Stimulated activated CD4-positive, alpha-beta T cell treated with anti-CD3 and anti-CD28 coated beads, Interleukin-2, amount 100 ng/mL, for 48 hours (primary cell): ENCODE measurements at places on chromosomes 5 and 9.

GRCh38 chr9:87686520-87687090, 39.3 kb upstream of the CTSL start:
- no peak for DNase-seq

DNA sequence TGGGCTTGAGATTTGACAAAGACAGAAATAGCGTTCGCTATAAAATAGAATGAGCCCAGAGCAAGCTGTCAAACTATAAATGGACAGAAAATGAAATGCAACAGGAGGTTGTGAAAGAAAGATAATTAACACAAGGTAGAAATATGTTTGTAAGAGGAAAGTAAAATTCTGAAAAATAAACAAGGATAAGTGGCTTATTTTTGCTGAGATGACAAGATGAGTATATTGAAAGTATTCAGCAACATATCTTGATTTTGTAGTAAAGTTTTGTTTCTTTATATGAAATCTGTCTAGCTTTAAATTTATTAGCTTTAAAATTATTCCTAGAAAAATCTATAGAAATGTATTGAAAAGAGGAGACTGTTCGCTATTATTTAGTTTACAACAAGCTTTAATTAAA, 111.9 kb upstream of the RPS23 start:
- DNase-seq, result no peak

- no peak for DNase-seq
Observed at GRCh38 chr9:20479419-20480155, 142.7 kb downstream of the MLLT3 start.

- DNase-seq, result no peak
Observed at GRCh38 chr5:20305463-20305862, 317.5 kb upstream of the CDH18 start.

DNA sequence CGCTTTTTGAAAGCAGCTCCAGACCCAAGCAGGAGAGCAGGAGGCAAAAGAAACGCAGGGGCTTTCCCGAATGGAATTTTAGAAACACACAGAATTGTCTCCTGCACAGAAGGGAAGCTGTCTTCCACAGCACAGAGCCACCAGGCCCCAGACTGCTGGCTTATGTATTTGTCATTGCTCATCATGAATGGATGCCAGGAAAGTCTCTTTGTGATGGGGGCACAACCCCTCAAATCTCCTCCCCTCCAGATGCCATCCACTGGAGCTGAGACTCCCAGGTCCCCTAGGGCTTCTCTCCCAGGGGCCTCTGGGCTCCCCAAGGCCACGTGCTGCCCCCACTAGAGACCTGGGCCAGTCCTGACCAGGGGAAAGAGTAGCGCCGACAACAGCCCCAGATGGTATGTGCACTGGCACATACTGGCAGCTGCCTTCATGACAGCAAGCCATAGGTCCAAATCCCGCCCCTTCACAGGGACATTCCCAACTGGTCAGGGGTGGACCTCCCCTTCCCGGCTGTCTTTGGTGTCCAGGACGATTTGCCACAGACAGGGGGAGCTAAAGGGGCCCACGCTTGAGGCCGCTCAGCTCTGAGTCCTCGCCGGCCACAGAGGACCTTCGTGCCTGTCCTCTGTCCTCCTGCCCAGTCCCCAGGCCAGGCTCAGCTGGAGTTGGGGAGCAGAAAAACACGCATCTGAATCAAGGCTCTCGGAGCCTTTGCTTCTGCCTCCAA, 127.8 kb downstream of the KCNIP1 start:
- DNase-seq, result no peak

DNA sequence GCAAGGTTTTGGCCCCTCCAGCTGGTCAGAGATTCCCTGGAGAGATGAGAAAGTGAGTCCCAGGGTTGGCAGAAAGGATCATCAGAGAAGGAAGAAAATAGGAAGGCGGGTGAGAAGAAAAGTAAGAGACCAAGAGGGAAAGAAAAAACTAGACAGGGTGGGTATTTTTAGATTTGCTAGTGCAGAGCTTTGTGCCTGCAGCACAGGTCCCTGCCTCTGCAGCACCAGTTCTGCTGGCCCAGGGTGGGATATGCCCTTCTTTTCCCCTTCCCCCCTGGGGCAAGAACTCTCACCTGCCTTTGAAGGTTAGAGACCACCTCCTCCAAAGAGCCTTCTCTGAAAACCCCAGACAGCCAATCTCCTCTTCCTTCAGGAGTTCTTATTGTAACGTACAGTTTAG, 90.3 kb upstream of the EGFLAM start:
- no peak for DNase-seq

- DNase-seq, result no peak
Observed at GRCh38 chr5:173583346-173583745, 33.1 kb downstream of the BOD1 start.

- DNase-seq, result no peak
Observed at GRCh38 chr9:91048749-91049148, 247.1 kb downstream of the SYK start.

- no peak for DNase-seq
Observed at GRCh38 chr5:151630088-151630487, 39.0 kb upstream of the FAT2 start.

- DNase-seq, result no peak
Observed at GRCh38 chr5:90518661-90519060, 10.7 kb downstream of the LYSMD3 start.

- no peak for DNase-seq
Observed at GRCh38 chr5:33852837-33853236, 39.0 kb downstream of the ADAMTS12 start.

DNA sequence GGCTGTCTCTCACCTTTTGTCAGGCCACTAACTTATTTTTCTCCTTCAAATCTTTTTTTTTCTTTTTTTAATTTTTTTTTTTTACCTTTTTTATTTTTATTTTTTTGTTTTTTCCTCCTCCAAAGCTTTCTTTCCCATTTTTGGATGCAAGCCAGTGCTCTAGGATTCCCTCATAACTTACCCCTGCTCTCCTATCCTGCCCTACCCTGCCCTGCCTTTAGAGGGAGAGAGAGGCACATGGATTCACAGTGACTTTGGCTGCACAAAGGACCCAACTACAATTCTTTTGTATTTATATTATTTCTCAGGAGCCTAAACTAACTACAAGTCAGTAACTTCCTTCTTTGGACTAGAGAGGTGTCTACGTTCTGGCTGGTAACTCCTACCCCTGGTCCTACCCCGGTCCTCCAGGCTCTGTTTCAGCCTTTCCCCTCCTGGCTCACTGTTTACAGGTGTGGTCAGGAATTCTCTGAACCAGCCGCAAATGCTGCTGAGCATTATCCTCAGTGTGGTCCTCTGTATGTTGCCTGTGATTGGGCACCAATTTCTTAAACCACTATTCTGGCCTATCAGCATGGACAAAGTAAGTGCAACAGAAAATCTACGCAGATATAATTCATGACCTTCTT, 8.4 kb upstream of the RUSC2 start:
- DNase-seq, result no peak

DNA sequence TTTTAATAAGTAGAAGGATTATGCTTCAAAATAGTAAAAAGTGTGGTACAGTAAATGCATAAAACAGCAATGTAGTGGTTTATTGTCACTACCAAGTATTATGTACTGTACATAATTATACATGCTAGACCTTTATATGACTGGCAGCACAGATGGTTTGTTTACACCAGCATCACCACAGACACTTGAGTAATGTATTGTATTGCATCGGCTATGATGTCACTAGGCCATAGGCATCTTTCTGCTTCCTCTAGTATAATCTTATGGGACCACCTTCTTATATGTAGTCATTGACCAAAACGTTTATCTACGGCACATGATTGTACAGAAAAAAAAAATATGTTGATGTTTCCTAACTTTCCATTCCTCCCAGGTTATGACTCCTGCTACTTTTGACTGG, 31.9 kb upstream of the SSBP2 start:
- no peak for DNase-seq

- no peak for DNase-seq
Observed at GRCh38 chr5:99032234-99033013, 103.6 kb upstream of the CHD1 start.

- DNase-seq, result no peak
Observed at GRCh38 chr9:29753638-29754037, 2180.4 kb upstream of the C9orf72 start.

GRCh38 chr9:72444435-72444834, 77.0 kb upstream of the TMC1 start:
- DNase-seq, result no peak

GRCh38 chr9:91312717-91313325, 48.9 kb downstream of the AUH start:
- DNase-seq, result no peak

- DNase-seq, result no peak
Observed at GRCh38 chr5:86757824-86758223, 140.1 kb downstream of the COX7C start.

- no peak for DNase-seq
Observed at GRCh38 chr9:5352637-5353248, 13.1 kb upstream of the RLN1 start.

- DNase-seq, result no peak
Observed at GRCh38 chr5:15640116-15640515, 140.1 kb downstream of the FBXL7 start.

DNA sequence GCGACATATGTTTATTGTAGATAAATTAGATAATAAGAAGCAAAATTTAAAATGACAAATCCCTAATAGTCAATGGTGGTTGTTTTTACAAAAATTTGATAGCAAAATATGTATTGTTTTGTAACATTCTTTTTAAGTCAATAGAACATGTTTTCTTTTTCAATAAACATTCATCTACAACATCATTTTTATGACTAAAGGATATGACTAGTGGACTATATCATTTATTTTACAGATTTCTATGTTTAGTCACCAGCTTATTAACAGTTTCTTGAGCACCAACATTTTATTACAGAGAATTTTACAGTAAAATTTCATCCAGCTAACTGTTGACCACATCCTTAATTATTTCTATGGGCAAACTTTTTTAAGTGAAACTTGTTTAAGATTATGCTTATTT, 114.7 kb upstream of the IL7R start:
- DNase-seq, result no peak

- no peak for DNase-seq
Observed at GRCh38 chr9:130918826-130919558, 20.1 kb downstream of the FIBCD1 start.

- DNase-seq, result no peak
Observed at GRCh38 chr9:116151966-116152381, 1.6 kb upstream of the PAPPA start.

DNA sequence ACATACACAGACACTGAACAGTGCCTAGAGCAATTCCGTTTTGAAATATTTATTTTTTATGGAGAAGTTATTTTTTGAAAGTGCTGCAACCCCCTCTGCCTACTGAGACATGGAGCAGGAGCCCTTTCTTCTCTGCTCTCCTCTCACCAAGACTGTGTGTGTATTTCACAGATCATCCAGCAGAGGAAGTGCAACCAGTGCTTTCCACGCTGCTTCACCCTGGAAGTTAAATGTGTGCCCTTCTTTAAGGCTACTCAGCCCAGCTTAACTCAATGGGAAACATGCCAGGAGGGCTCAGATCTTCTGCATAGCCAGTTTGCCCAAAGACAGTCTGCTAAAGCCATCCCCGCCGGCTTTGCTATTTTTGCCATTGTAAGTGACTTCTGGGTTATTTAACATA, 606.3 kb downstream of the TLE1 start:
- no peak for DNase-seq

DNA sequence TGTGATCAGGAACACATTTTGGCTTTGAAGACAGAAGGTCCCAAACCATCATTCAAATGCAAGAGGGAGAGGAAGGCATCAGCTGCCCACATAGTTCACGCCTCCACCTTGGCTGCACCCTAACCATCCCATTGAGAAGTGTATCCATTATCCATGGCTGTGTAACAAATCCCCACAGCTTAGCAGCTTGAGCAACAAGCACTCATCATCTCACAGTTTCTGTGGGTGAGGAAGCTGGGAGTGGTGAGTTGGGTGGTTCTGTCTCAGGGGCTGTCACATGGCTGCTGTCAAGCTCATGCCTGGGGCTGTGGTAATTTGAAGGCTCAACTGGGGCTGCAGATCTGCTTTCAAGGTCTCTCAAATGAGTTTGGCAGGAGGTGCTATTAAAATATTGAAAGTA, 23.0 kb upstream of the CEP72 start:
- no peak for DNase-seq

DNA sequence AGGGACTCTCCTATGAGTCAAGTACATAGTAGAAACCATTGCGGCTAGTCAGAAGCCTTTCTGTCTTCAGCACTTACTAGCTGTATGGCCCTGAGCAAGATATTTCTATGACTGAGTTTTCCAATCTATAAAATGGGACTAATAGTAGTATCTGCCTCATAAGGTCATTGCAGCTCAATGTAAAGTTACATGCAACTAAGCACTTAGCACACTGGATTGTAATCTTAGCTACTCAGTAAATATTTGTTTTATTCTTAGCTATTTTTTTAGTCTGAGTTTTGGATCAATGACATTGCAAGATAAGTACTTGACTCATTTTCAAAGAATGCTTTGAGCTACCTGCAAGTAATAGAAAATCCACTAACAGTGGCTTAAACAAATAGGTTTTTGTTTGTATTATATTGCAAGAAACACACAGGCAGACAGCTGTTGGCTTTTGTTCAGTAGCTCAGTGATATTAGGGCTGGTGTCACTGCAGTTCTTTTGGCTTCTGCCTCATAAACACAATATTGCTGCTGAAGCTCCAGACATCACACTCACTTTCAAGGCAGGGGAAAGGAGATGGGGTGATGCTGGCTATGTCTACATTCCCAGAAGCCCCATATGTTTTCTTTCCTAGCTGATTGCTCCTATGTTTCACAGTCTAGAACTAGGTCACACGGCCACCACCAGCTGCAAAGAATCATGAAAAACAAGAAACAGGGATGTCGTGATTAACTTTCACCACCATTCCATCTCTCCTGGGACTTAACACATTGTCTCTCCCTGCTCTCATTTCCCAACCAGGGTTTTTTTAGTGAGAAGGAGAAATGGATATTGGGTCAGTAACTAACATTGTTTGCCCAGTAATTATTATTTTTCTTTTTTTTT, 26.9 kb upstream of the FAT2 start:
- DNase-seq, result no peak

DNA sequence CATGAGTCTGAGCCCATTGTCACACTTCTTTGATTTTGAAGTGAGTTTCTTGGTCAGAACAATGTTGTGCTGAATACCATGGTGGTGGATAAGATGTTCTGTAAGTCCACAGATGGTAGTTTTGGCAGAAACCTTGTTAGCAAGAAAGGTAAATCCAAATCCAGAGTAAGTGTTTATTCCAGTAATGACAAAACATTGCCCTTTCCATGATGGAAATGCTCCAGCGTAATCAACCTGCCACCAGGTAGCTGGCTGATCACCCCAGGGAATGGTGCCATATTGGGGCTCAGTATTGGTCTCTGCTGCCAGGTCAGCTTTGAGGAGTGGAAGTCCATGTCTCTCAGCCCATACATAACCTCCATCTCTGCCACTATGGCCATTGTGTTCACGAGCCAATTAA, 54.7 kb upstream of the DAPK1 start:
- DNase-seq, result no peak

GRCh38 chr5:55737793-55738192, at the start of gene DDX4:
Gene DDX4 (plus strand): TSS chr5:55738061. CDS start chr5:55738964, 903 bp downstream.
- DNase-seq, result no peak

- DNase-seq, result no peak
Observed at GRCh38 chr9:109156708-109157107, 10.3 kb downstream of the FRRS1L start.
